Fibroblast of the aortic adventitia (primary cell): ENCODE measurements at places on chromosomes 1 and 21. TPM values are rescaled to one million over a fixed set of nuclear protein-coding genes. Genes with fewer than 3 reads are reported as not detected.

GBP2 gene
- total RNA-seq, result 19.8 and 75.5 TPM in 2 replicates

ATP6V1G3 gene
- total RNA-seq, result not detected in 2 replicates

RIPPLY3 gene
- not detected in 2 replicates for total RNA-seq

UMODL1 gene
- not detected in 2 replicates for total RNA-seq

TLCD4 gene
- 0.25 and 0.36 TPM in 2 replicates for total RNA-seq

INSRR gene
- 0.08 TPM in 1 of 2 replicates, not detected in the other for total RNA-seq

GBP5 gene
- under 0.01 TPM in 1 of 2 replicates, not detected in the other for total RNA-seq

C1orf116 gene
- total RNA-seq, result under 0.01 TPM in 1 of 2 replicates, not detected in the other

ABCG1 gene
- total RNA-seq, result 0.08 and 0.09 TPM in 2 replicates

EVI5 gene
- 55.3 and 126 TPM in 2 replicates for total RNA-seq

SFT2D2 gene
- total RNA-seq, result 46.0 and 72.8 TPM in 2 replicates

OPTC gene
- not detected in 2 replicates for total RNA-seq

HPCA gene
- 0.49 TPM in 1 of 2 replicates, not detected in the other for total RNA-seq

CRNN gene
- total RNA-seq, result not detected in 2 replicates

SPRR4 gene
- total RNA-seq, result not detected in 2 replicates

LRRIQ3 gene
- total RNA-seq, result 1.3 and 1.4 TPM in 2 replicates

GPR37L1 gene
- total RNA-seq, result not detected in 2 replicates

TRABD2B gene
- total RNA-seq, result under 0.01 and 0.16 TPM in 2 replicates

SPRR2G gene
- not detected in 2 replicates for total RNA-seq

PYHIN1 gene
- 1.6 TPM in 1 of 2 replicates, not detected in the other for total RNA-seq

LEMD1 gene
- total RNA-seq, result 0.36 TPM in 1 of 2 replicates, not detected in the other

SELENON gene
- 10.2 and 35.0 TPM in 2 replicates for total RNA-seq

PPIAL4G gene
- total RNA-seq, result not detected in 2 replicates
